ENCODE measurements at places on chromosomes 7 and 10.

- no peak for DNase-seq
Measured at GRCh38 chr10:3391657-3392056, 219.1 kb upstream of the PITRM1 start.

- no peak for DNase-seq
Measured at GRCh38 chr10:104109908-104110662, 11.9 kb upstream of the SFR1 start.

DNA sequence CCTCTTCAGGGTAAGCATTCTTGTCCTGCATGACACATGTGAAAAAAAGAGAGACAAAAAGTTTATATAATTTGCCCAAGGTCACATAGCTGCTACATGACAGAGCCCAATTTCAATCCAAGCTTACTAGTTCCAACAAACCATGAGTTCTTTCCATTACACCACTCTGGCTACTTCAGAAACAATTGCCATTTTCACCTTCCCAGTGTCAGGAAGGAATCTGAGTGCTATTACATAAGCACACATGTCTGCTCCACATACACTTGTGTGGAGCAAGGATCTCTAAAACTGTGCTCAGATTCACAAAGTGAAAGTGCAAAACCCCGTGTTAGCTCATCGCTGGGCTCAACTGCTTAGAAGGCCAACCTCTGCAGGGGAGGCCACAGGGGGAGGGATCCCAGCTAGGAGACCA lies 356.2 kb upstream of the NFE2L3 start:
- no peak for DNase-seq

GRCh38 chr7:117828825-117829224 lies 44.4 kb downstream of the CTTNBP2 start:
- DNase-seq, result no peak

DNA sequence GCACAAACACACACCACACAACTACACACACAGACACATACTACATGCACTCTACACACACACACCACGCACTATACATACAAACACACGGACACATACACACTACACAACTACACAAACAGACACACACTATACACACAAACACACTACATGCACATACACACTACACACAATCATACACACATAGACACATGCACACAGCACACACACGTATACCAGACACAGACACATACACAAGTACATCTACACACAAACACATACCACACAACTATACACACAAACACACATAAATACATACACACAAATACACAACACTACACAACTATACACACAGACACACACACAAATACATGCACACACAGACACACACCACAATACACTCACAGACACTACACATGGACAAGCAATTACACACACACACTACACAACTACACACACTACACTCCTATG lies 4.6 kb downstream of the GPR15LG start:
- DNase-seq, result no peak

DNA sequence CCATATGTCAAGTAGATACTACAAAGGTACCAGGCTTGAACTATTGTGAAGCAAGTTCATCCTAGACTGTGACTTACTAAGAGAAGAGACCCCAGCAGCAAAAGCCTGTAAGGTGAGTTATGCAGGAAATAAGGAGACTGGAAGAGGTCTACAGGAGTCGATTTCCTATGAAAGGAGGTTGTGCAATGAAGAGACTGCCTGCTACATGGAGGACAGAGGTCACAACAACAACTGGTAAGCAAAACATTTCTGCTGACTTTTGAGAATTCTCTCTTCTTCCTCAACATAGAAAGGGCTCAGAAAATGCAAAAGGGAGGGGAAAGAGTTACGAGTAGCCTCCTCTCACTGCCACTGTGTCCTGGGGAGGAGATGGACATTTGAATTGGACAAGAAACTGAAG lies 42.4 kb downstream of the PDK4 start:
- DNase-seq, result no peak

GRCh38 chr10:68235111-68235510 lies 3.2 kb upstream of the ATOH7 start:
- no peak for DNase-seq

GRCh38 chr10:52567247-52567580 lies 205.4 kb downstream of the MBL2 start:
- DNase-seq, result no peak

DNA sequence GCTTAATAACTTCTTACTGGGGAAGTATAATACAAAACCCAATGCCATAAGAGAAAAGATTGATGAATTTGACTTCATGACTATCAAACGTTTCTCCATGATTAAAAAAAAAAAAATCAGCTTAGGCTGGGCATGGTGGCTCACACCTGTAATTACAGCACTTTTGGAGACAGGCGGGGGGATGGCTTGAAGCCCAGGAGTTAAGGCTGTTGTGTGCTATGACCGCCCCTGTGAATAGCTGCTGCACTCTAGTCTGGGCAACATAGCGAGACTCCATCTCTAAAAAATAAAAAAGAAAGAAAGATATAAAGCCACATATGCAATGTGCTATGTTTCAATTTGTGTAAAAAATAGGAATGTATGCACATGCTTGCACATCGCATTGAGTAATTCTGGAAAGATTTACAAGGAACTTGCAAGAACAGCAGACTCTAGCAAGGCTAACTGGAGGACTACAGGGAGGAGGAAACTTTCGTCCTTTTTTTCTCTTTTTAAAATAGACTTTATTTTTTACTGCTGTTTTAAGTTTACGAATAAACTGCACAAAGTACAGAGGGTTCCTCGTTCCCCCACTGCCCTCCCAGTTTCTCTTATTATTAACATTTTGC lies 10.3 kb upstream of the RARRES2 start:
- DNase-seq, result no peak

DNA sequence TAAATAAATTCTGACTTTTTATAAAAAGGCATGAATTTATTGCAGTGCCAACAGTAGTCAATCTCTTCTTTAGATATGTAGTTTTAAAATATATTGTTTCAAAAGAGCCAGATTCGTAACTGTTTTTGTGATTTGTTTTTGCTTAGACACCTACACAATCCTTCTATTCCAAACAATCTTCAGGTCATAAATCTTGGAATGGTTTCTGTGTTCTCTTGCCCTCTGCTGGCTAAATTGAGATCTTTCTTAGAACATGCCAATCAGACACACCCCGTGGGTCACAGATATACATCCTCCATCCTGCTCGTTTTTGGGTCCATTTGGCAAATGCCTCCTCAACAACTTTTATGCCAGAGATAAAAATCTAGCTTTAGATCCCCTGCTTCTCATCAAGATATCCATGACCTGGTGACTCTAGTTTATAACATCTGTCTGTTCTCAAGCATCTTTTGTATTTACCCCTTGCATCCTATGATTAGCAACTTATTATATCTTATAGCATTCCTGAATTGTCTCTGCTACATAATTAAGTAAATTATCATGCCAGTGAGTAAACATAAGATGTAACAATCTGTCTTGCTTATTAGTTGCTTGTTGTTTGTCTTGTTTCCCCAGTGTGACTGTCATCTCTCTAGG lies 35.3 kb upstream of the IFRD1 start:
- no peak for DNase-seq

DNA sequence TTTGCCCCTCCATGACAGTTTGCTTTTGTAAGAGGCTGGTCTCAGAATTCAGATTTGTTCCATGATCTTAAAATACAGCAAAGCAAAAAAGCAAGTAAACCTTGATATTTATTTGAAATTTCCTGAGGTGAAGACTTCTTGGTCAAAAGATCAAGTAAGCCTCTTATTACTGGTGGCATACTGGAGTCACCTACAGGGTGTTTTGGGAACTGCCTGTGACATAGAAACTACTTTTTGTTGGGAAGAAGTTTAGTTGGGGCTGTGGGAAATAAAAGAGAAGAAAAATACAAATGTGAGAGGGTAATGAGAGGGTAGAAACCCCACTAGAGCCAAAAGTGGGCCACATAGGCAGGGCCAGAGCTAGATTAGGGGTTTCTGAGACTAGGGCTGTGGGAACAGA lies 217.9 kb downstream of the OTUD1 start:
- DNase-seq, result no peak

- DNase-seq, result peak; percentile 74
Measured at GRCh38 chr10:117005527-117006055, 604 bp upstream of the SHTN1 start.

DNA sequence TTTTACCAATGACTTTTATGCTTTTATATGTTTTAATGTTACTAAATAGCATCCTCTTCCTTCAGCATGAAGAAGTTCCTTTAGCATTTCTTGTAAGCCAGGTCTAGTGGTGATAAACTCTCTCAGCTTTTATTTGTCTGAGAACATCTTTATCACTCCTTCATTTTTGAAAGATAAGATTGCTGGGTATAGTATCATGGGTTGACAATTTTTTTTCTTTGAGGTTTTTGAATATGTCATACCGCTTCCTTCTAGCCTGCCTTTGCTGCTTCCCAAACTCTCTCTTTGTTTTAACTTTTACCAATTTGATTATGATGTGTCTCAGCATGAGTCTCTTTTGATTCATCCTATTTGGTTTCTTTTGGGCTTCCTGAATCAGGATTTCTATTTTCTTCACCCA lies 108.2 kb upstream of the KAT6B start:
- DNase-seq, result no peak

- no peak for DNase-seq
Measured at GRCh38 chr10:97868134-97868685, 18.6 kb downstream of the GOLGA7B start.

GRCh38 chr10:77638321-77639101 lies 903 bp upstream of the KCNMA1 start:
- DNase-seq, result peak; percentile 76

- DNase-seq, result no peak
Measured at GRCh38 chr10:26455567-26456315, 17.6 kb downstream of the APBB1IP start.

- DNase-seq, result no peak
Measured at GRCh38 chr10:74206746-74207145, 55.7 kb downstream of the ADK start.

DNA sequence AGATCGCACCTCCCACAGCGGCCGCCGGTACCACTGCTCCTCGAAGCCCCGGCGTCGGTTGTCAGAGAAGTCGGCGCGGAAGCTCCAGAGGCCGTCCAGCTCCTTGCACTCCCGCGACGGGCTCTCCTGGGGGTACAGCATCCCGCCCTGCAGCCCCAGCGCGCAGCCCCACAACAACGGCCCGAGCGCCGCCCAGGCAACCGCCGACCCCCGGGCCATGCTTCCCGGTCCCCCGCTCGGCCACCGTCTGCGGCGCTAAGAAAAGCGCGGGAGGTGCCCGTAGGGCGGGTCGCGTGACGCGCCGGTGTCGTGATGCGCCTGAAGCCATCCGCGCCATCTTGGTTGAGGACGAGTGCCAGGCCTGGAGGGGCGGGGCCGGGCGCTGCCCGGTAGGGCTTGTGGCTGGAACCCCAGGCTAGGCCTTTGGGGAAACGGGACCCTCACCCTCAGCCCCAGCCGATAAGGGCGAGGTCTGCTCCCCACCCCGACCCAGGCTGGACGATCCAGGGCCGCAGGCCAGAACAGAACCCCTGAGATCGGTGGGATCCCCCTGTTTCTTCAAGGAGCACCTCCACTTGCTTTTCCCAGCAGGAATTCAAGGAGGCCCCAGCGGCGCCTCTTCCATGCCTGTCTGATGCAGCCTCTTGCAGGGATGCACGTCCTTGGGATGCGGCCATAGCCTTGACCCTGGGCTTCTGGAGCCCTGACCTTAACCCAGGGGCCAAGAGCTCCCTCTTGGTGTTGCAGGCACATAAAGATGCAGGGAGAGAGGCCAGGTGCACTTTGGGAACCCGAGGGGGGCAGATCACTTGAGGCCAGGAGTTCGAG lies at the start of gene GUSB:
Gene GUSB, minus strand, starts transcription at position 249 of the 828 bp plus-strand sequence. Its CDS starts 30 bp downstream, at position 219.
- peak; percentile 93 for DNase-seq

- peak; percentile 51 for DNase-seq
Measured at GRCh38 chr7:75985518-75986146, 8.8 kb downstream of the TMEM120A start.

- DNase-seq, result no peak
Measured at GRCh38 chr10:116960066-116960776, 44.8 kb downstream of the SHTN1 start.

DNA sequence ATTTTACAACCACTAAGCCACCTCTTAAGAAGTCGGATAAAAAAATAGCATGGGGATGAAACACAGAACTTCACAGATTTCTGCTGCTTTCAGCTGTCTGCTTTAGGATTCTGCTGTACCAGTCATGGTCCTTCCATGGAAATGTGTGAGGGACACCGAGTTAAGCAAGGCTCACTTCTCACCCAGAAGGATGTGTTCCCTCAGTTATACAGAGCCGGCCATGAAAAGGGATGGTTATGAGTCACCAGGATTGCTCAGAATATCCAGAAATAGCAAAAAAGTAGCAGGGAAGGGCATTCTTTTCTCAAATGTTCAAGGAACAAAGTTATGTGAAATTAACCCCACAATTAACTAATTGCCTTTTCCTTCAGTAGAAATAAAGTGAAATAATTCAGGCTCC lies 124.4 kb downstream of the AMPH start:
- no peak for DNase-seq

GRCh38 chr7:129227646-129228578 lies 3.1 kb downstream of the AHCYL2 start:
- no peak for DNase-seq

GRCh38 chr10:117432866-117433265 lies 57.6 kb upstream of the PDZD8 start:
- DNase-seq, result no peak

DNA sequence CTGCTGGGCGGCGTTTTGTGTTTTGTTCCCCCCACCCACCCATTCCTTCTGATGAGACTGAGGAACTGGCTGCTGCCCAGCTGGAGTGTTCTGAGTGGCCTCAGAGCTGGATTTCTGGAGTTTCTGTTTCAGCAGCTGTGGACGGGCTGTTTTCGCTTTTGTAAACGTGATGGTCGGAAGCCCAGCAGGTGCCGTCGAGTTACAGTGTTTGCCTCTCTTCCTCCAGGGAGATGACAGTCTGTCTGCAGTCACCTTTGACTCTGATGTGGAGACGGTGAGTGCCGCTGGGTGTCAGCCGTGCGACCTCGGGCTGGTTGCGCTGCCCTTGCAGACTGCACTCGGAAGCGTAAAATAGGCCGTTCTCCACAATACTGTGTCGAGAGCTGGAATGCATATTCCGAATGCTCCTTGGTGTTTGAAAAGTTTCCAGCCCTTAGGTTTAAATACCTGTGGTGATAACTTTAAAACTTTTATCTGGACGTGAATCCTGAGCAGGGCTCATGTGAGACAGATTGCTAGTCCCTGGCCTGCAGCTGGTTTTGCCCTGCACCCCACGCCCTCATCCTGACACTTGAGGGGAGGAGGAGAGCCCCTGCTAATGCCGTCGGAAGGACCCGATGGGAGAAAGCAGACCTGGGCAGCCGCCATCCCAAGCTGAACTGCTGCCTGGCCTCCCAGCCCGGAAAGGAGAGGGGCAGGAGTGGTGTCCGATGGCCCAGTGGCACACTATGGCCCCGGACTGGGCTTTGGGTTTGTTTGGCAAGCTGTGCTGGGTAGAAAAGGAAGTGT lies 8.3 kb downstream of the IQCE start:
- no peak for DNase-seq

GRCh38 chr7:74025730-74026129 lies 2.2 kb upstream of the ELN start:
- no peak for DNase-seq

- DNase-seq, result no peak
Measured at GRCh38 chr10:128096486-128097199, 29.6 kb downstream of the MKI67 start.

GRCh38 chr10:2619472-2619871 lies 447.9 kb upstream of the PFKP start:
- no peak for DNase-seq

All from islet precursor cell (in vitro differentiated cells).